ENCODE measurements at places on chromosomes 2 and 18.
A peak's percentile ranks its signal among the peaks of the same experiment; 100 is the strongest.

DNA sequence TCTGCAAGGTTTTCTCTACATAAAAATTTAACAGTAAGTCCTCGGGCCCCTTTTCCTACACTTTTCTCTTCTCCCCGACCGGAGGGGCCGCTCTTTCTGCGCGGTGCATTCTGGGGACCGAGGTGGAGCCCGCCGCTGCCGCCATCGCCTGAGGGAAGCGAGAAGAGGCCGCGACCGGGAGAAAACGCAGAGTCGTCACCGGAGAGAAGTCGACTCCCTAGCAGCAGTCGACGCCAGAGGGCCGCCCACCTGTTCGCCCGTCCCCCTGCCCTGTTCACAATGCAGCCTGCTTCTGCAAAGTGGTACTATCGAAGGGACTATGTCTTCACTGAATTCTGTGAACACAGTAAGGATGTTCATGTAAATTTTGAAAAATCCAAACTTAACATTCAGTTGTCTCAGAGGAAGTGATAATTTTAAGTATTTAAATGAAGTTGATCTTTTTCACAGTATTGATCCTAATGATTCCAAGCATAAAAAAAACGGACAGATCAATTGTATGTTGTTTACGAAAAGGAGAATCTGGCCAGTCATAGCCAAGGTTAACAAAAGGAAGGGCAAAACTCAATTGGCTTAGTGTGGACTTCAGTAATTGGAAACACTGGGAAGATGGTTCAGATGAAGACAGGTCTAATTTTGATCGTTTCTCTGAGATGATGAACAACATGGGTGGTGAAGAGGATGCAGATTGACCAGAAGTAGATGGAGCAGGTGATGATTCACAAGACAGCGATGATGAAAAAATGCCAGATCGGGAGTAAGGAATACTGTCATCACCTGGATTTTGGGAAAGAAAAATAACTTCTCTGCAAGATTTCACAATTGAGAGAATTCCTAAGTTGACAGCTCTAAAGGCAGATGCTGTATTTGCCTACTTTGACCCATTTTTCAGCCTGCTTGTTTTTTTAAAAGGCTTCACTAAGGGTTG is 55.8 kb downstream of the ASXL2 start:
- DNase-seq: peak; percentile 49

GRCh38 chr2:112277596-112278220 is 2.3 kb downstream of the ZC3H6 start:
- DNase-seq: no peak

DNA sequence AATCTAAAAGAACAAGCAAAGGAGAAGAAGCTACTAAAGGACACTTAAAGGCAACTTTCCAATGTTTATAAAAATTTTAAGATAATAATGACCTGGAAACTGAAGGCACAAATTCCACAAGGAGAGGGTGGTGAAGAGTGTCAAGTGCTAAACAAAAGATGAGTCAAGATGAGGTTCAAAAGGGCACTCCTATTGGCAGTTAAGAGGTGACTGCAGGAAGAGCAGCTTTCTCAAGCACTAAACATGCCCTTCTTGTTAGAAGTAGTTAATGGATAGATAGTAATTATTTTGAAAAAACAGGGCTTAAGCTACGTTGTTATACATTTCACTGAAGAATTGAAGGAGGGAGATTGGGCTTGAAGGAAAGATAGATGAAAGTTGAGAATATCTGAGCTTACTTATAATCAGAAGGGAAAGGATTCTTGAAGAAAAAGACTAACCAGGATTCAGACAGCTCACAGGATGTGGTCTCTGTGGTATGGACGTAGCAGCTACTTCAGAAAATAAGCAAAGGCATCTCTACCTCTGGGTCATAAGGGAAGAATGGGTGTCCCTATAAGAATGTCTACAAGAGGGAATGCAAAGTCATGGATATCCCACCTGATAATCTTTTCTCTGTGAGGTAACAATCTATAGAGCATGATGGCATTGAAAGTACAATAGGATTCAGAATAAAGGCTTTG is 454.7 kb upstream of the SLC39A10 start:
- no peak for DNase-seq

- no peak for DNase-seq
Observed at GRCh38 chr2:30096451-30096850, 50.4 kb upstream of the YPEL5 start.

DNA sequence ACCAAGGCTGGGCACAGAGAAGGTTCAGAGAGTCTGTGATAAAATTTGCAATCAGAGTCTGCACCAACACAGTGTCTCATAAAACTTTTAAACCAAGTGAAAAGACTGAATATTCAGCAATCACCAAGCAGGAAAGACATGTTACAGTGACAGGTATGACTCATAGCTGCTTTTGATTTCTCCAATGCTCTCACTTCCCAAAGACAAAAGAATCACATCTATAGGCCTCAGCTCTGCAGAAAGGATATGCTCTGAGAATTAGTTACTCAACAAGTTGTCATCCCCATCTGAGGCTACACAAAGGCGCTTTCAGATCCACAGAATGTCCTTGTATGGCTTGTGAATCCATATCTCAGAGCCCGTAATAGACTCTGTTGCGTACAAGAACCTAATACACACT is 92.5 kb downstream of the KCNF1 start:
- no peak for DNase-seq

- no peak for DNase-seq
Observed at GRCh38 chr2:105518897-105519296, 120.0 kb upstream of the FHL2 start.

DNA sequence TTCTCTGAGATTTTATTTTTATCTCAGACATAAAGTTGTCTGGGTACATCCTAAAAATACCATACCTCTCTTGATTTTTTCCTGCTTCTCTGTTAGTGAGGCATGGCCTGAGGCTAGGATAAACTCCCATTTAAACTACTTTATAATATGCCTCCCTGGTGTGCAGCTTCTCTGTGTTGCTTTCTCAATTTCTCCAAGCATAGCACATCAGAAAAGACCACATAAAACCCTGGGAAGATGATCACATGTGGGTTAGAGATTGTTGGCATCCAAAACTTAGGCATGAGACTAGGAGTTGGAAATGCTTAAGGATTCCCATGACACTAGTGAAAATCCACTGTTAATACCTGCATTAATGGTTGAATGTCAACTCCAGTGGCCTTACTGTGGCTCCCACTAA is 254.6 kb downstream of the RND3 start:
- DNase-seq: no peak

- no peak for DNase-seq
Observed at GRCh38 chr18:13804305-13804704, 19.6 kb upstream of the MC5R start.

GRCh38 chr2:10428355-10428754 is 19.8 kb downstream of the ODC1 start:
- DNase-seq: no peak

- DNase-seq: no peak
Observed at GRCh38 chr2:147715807-147716206, 129.0 kb upstream of the ACVR2A start.

GRCh38 chr2:221203856-221204255 is 368.2 kb downstream of the EPHA4 start:
- no peak for DNase-seq

GRCh38 chr2:106107509-106108131 is 86.5 kb downstream of the UXS1 start:
- DNase-seq: peak; percentile 55

GRCh38 chr2:170524828-170525565 is 190.1 kb upstream of the SP5 start:
- no peak for DNase-seq
